SIG-M5 (cell line): ENCODE measurements at places on chromosomes 1 and 21.

DNA sequence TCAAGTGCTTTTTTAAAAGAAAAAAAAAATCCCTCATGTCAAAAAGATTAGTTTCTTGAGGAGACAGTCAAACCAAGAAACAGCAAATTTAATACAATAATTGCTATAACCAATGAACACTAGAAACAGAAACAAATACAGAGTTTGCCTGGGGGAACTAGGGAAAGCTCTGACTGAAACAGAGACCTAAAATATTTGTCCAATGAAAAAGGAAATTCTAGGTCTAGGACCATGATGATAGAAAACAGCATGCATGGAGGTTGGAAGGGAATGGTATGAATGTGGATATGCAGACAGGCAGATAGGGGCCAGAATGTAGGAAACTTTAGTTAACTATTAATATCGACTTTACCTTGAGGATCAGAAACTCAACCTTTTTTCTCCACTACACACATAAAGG lies 31.4 kb downstream of the RNF115 start:
- DNase-seq, result no peak

DNA sequence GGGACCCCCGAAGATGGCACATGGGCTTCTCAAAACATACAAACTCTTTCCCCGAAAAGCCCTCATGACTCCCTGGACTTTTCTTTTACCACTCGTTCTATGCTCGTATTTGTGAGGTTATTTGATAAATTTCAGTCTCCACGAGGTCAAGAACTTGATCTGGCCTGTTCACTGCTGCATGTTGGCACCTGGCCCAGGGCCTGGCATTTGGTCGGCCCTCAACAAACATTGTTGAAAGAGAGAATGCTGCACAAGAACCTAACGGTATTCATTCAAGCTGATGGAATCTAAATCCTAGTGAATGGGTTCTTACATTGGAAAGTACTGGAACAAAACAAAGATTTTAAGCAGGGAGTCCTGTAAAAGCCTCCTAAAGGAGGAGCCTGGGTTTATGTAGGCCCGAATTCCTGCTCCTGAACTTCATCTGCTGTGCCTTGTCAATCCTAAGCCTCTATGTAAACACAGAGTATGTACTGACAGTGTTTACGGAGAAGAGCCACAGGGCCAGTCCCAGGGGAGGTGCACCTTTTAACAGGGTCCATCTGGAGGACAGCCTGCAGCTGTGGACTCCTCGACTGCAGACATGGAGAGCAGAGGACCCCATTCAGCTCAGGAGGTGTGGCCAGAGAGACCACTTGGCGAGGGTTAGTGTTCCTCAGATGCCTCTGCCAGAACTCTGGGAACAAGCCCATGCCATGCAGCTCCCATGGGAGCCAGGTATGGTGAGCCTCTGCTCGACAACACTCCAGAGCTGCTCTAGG lies 46.9 kb downstream of the L1TD1 start:
- no peak for DNase-seq

DNA sequence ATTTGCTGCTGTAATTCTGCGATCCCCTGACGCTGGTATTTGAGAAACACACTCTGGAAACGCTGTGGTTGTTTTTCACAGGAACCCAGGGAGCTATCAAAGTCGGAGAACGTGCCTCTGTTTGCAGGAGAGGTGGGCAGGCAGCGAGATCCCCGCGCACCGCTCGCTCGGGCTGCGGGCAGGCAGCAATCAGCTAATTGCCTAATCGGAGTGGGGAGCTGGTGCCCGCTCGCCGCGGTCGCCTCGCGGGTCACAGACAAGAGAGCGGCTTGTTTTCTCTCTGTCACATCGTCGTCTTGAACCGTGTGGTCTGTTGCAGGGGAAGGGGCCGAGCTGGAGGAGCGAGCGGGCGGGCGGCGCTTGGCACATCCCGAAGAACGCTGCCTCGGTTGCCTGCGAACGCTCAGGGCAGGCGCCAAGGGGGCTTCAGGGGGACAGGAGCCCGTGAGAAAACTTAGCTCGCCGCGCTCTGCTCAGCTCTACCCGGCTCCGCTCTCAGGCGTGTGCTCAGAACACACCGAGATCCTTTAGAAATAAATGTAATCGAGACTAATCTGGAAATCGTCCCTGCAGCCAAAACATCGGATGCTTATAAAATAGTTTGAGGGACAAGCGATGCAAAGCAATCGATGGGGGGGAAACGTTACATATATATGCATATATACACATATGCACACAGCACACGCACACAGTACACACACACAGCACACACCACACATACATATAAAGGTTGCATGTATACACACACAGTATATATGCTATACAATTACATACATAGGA lies 93.6 kb upstream of the SMYD2 start:
- no peak for DNase-seq

GRCh38 chr1:37410815-37411214 lies 63.6 kb upstream of the ZC3H12A start:
- DNase-seq, result no peak
